ENCODE measurements at places on chromosomes 13 and 19.

- no peak for DNase-seq
Measured at GRCh38 chr19:5524081-5524480, 43.7 kb downstream of the TINCR start.

GRCh38 chr13:103762523-103762922, 696.3 kb upstream of the SLC10A2 start:
- no peak for DNase-seq

DNA sequence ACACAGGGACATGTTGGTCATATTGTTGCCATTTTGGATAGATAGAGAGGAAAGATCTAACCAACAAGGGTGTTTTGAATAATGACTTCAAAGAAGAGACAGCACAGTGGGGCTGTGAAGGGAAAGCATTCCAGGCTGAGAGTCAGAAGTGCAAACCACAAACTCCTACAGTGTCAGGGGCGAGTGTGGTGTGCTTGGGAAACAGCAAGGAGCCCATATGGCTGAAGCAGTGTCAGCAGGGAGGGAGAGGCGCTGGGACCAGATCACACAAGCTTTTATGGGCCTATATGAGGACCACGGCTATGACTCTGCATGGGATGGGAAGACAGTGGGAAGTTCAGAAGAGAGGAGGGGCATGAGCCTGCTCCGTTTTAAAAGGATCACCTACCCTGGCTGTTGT, 166.4 kb downstream of the MYO16 start:
- no peak for DNase-seq

- no peak for DNase-seq
Measured at GRCh38 chr13:64527561-64527960, 2702.6 kb downstream of the PCDH9 start.

DNA sequence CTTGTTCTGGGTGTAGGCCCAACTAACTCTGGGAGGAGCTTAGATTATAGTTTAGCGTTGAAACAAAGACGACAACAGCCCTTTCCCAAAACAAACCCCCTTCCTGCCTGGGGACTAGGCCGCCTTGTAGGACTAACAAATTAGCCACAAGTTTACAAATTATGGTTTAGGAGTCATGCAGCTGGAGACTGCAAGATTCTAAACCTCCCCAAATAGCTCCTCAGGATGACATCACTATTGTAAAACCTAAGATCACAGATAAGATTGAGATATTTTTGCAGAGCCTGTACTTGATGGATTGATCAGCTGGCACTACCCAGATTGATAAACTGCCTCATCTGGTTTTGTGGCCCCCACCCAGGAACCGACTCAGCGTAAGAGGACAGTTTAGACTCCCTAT, 2.3 kb upstream of the SLC25A15 start:
- no peak for DNase-seq

DNA sequence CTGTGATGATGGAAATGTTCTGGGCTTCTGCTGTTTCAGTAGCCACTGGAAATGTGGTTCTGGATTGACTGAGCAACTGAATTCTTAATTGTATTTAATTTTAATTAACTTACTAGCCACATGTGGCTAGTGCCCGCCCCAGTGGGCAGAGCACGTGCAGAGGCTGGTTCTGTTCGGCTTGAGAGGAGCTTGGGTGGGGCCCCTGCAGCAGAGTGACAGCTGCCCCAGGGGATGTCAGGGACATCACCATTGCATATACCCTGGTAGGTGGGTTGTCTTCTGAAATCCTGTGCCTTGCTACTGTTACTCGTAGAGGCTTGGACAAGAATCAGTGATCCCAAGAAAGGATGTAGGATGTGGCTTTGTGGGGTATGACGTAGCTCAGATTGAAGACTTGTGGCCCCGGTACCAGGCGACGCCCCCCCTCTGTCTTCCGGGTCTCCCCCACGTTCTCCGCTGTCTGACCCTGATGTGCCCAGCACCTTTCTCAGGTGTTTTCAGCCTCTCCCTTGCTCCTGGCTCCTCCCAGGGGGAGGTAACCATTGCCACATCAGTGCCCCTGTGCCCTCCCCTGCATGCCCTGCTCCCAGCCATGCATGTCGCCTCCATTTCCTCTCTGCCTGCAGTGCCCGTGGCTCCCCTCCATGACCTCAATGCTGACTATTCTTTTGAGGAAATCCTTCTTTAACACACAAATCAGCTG, 102.6 kb upstream of the RNF113B start:
- no peak for DNase-seq

DNA sequence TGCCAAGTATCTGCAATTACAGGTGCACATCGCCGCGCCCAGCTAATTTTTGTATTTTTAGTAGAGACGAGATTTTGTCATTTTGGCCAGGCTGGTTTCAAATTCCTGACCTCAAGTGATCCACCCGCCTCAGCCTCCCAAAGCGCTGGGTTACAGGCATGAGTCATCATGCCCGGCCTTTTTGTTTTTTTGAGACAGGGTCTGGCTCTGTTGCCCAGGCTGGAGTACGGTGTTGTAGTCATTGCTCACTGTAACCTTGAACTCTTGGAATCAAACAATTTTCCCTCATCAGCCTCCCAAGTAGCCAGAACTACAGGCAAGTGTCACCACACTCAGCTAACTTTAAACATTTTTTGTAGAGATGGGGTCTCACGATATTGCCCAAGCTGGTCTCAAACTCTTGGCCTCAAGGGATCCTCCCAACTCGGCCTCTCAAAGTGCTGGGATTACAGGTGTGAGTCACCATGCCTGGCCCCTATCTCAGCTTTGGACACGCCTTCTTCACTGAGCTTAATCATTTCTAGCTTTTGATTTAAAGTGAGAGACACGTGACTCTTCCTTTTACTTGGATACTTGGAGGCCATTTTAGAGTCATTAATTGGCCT, 4.0 kb upstream of the IRGC start:
- no peak for DNase-seq

DNA sequence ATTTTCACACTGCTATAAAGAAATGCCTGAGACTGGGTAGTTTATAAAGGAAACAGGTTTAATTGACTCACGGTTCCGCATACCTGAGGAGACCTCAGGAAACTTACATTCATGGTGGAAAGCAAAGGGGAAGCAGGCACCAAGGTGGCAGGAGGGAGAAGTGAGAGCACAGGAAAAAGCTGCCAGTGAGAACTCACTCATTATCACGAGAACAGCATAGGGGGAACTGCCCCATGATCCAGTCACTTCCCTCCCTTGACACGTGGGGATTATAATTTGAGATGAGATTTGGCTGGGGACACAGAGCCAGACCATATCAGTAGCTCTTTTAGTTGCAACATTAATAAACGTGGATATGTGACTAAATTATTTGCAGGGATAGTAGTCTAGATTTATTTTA, 4.3 kb upstream of the KCTD4 start:
- DNase-seq = no peak

All from inflammatory macrophage treated with lipopolysaccharide for 1 hour (primary cell).